ENCODE measurements at places on chromosomes 13 and 19.

GRCh38 chr19:41999071-41999877, 5.2 kb upstream of the ATP1A3 start:
- no peak for DNase-seq

DNA sequence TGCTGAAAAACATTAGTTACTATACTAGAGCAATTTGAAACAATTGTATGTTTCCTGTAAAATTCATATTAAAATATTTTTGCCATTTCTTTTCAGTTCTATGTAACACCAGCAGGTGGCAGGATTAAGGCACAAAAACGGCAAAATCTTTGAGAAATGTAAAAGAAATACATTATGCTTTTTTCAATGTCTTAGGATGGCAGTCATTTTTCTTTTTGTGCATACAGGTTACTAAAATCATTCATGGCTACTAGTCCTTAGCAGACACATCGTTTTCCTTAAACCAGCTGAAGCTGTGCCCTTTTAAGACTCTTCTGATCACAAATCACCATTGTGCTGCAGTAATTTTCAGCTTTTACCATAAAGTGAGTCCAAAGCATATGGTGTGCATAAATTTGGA, 800.7 kb upstream of the SLITRK5 start:
- DNase-seq = peak; percentile 30

DNA sequence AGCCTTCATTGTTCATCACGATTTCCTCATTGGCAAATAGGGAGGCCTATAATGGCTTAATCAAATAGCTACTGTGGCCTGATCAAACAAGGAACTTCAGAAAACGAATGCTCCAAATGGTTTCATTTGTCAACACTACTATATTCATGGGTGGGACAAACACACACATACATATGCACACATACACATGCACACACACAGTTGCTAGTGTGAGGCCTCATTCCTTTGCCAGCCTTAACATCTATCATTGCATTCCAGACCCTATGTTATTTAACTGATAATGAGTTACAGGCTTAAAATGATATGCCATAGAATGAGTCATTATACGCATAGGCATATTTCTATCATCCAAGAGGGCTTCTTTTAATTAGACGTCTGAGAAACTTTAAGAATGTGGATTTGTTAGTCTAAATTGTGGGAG, 140.2 kb downstream of the KLF5 start:
- no peak for DNase-seq

DNA sequence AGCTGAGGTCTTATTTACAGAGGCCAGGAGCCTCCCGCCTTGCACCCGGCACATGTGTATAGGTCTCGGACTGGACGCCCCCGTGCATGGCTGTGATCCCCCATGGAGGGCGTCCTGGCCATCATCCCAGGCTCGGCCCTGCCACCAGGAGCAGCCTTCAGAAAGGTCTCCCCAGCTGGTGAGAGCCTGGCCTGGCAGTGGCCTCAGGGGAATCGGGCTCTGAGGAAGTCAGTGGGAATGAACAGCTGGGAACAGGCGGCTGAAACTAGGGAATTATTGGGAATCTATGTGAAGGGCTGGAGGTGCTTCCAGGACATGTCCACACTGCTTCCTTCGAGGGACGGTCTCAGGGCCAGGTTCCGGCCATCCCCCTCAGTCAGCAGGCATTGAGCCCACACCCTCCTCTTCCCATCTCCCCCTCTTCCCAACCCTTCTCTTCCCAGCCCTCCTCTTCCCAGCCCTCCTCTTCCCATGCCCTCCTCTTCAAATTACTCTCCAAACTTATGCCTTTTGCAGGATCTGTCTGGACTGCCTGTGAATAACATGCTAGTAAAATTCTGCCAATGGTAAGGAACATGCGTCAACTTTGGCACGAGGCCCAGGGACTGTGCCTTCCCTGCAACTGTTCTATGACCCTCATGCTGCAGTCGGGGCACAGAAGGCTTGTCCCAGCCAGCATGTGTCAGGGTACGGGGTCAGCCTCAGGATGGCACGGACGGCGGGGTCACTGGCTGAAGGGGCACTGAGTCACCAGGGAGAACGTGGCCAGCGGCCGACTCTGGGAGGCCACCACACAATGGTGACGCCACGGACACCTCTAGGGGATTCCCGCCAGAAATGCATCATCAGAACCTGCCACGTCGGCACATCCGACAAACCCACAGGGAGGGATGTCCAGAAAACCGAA, 24.2 kb upstream of the C13orf46 start:
- no peak for DNase-seq

DNA sequence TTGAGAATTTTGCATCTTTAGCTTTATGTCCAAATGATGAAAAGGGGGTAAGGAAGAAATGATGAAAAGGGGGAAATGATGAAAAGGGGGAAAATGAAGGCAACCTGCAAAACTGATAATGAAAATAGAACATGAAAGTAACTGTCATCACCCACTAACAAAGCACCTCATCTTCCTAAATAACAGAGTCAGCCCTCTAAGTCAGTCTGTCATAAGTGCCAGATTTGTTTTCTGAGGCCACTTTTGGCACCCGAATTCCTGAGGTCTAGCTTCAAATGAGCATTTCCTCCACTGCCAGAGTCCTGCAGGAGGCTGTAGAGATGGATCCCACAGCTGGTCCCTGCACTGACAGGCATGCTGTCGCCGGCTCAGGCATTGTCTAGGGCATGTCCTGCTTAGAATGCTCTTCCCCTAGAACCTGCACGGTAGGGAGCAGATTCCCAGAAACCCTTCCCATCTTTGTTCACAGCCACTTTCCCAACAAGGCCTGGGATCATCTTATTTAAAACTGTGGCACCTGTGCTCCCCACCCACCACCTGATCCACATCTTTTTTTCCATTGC, 25.3 kb downstream of the RAP2A start:
- DNase-seq = no peak

DNA sequence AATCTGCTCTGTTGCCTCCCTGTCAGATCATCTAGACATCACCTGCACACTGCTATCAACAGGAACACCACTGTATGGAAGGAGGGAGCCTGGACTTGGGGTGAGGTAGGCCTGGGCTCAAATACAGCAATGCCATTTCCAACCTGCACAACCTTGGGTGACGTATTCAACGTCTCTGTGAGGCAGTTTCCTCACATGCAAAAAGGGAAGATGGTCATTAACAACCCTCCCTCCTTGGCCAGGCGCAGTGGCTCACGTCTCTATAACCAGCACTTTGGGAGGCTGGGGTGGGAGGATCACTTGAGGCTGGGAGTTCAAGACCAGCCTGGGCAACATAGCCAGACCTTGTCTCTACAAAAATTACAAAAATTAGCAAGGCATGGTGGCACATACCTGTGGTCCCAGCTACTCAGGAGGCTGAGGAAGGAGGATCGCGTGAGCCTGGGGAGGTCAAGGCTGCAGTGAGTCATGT, 13.1 kb downstream of the XRCC1 start:
- DNase-seq = no peak

DNA sequence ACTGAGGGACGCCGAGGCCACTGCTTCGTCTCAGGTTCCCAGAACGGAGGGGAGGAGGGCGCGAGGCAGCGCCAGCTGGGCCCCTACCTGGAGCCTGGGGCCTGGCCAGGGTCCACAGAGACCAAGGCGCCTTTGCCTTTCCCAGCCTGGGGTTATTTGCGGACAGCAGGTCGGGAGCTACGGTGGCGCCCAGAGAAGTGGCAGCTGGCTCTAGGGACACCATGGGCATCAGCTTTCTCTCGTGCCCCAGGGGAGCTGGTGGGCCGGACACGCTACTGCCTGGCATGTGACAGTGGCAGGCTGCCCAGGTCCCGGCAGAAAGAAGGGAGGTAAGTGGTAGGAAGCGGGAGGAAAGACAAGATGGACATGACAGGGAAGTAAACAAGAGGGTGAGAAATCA, 19.0 kb downstream of the AKT2 start:
- no peak for DNase-seq

GRCh38 chr13:100115693-100116254, 26.9 kb downstream of the PCCA start:
- no peak for DNase-seq

GRCh38 chr13:113668491-113668971, 1.5 kb downstream of the GRK1 start:
- no peak for DNase-seq

- DNase-seq = no peak
Measured at GRCh38 chr13:101552786-101553185, 100.3 kb downstream of the ITGBL1 start.

DNA sequence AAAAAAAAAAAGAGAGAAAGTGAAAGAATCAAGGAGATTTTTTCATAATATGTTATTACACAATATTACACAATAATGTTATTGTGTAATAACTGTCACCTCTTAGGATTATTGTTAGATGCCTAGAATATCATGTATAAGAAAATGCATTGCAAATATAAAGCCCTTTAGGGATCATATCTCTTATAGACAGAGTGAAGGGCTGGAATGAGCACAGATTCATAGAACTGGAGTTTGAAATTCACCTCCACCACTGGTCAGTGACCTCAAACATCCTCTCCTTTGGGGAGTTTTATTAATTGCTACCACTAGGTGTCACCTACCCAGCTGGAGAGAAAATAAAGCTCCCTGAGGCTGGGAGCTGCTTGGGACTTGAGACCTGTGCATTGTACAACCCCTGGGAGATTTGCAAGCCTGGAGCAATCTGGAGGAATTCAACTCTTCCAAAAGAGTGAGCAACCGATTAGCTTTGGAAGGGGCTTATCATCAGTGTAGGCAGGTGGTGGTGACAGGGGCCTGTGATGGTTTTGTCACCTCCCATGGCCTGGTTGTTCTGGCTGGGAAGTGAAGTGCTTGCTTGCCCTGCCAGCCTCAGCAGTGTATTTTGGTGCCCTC, 30.3 kb upstream of the FRY start:
- peak; percentile 91 for DNase-seq

- no peak for DNase-seq
Measured at GRCh38 chr13:26221399-26221720, 754 bp downstream of the RNF6 start.

DNA sequence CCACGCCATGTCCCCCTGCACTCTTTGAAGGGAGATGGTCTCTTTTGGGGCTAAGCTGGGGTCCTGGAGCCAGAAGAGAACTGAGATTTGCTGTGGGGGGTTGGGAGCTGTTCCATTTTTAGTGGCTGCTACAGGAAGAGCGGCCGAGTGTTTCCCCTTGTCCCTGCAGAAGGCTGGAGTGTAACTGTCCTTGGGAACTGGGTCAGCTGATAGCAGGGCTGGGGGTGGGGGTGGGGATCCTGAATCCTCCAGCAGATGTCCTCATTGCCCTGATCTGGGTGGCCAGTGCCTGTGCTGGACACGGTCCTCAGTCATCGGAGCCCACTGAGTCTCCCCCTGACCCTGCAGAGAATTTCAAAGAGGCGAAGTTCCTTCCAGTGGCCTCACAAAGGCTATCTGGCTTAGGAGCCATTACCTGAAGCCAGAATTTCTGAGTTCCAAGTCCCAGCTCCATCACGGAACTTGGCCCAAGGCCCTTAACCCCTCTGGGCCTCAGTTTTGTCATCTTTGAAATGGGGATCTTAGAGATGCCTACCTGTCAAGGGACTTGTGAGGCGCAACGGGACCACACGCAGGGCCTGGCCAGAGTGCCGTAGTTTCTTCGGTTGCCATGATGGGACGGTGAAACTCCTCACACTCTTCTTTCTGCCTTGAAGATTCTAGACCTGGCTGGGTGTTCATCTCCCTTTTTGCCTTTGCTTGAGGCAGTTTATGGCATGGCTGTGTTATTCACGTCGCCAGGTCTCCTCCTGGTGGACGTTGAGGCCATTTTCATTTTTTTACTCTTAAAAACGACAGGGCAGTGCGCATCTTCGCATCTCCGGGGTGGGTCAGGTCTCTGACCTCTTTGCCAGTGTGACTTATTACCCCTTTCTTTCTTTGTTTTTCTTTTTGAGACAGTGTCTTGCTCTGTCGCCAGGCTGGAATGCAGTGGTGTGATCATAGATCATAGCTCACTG, 51.9 kb downstream of the DNM2 start:
- DNase-seq = peak; percentile 37

DNA sequence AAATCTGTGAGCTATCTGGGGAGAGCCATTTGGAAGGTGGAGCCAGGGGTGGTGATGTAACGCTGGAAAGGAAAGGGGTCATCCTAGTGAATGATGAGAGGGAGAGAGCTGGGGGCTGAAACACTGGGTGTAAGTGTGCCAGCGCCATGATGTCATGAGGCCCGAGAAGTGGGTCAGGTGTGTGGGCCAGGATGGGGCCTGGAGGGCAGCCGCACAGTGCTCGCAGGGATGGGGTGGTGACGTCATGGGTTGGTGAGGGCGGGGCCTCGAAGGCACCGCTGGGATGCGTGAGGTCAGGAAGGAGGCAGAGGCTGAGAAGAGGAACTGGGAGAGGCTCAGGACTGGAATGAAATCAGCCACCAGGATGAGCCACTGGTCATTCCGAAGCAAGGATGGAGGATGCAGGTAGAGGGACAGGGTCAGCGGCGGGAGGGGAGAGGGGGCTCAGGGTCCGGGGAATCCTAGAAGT, 4.4 kb downstream of the CCDC61 start:
- DNase-seq = no peak

DNA sequence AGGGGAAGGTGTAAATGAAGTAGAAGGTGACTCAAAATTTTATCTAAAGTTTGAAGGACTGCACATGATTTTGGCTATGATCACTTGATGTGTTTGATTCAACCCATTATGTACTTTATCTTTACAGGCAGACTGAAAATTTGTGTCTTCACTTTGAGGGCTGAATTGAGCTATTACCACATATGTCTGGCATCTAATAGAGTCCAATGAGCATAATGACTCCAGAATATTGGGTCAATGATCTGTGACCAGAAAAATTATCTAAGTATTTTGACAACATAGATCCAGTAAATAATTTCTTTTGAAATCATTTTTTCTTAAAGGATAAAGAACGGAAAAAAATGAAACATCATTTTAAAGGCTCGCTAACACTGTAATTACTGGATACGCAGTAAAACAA, 2810.0 kb downstream of the PCDH9 start:
- no peak for DNase-seq

- peak; percentile 44 for DNase-seq
Measured at GRCh38 chr13:51262501-51263211, 40.5 kb downstream of the FAM124A start.

DNA sequence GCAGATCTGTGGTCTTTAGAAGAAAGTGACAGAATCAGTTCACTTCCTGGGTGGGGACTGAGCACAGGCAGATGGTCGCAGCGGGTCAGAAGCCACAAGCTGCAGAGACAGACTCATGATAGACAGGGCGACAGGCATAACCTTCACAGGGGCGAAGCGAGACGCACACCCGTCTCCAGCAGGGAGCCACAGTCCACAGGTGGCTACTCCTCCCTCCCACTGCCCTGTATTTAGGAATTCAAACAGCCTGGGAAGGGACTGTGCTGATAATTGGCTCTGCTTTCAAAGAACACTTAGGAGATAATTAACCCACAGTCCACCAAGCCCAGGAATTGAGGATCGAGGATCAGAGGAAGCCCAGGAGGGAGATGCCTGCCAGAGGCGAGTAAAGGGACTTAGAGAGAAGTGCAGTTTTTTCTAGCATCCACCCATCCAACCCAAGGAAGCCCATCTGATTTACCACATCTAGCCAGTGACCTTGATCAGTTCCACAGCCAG, 23.2 kb downstream of the RFX2 start:
- peak; percentile 71 for DNase-seq

GRCh38 chr19:46999377-46999776, 20.3 kb upstream of the NPAS1 start:
- no peak for DNase-seq

- DNase-seq = peak; percentile 93
Measured at GRCh38 chr19:8423817-8424223, 10.7 kb downstream of the MARCHF2 start.

- peak; percentile 37 for DNase-seq
Measured at GRCh38 chr13:32530841-32531253, 7.7 kb downstream of the N4BP2L2 start.

- no peak for DNase-seq
Measured at GRCh38 chr13:29767006-29767405, 83.4 kb downstream of the UBL3 start.
